ENCODE measurements at places on chromosomes 7 and 10.
A peak's percentile ranks its signal among the peaks of the same experiment; 100 is the strongest.

DNA sequence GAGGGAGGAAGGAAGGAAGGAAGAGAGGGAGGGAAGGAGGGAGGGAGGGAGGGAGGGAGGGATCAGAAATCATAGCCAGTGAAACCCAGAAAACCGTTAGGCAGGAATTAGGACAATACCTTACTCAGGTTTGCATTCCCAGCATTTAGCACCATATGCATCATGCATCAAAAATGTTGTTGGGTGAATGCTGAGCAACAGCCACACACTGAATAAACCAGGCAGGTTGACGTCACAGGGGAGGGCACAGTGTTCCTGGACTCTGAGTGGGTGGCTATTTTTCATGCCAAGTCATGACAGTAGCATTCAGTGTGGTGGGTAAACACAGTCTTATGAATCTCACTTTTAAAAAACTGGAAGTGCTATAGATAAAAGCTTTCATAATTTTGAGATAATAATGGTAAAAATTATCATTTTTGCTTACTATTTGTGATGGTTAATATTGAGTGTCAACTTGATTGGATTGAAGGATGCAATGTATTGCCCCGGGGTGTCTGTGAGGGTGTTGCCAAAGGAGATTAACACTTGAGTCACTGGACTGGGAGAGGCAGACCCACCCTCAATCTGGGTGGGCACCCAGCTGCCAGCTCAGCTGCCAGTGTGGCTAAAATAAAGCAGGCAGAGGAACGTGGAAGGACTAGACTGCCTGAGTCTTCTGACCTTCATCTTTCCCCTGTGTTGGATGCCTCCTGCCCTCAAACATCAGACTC lies 199.1 kb upstream of the PRKCQ start:
- no peak for DNase-seq

DNA sequence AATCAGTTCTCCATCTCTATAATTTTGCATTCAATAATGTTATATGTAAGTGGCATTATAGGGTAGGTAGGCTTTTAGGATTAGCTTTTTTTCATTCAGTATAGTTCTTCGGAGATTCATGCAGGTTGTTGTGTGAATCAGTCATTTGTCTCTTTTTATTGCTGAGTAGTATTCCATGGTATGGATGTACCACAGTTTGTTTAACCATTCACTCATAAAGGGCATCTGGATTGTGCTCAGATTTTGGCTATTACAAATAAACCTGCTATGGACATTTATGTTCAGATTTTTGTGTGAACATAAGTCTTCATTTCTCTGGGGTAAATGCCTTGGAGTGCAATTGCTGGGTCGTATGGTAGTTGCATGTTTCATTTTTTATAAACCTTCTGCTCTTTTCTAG lies 4.4 kb upstream of the OGDHL start:
- no peak for DNase-seq

DNA sequence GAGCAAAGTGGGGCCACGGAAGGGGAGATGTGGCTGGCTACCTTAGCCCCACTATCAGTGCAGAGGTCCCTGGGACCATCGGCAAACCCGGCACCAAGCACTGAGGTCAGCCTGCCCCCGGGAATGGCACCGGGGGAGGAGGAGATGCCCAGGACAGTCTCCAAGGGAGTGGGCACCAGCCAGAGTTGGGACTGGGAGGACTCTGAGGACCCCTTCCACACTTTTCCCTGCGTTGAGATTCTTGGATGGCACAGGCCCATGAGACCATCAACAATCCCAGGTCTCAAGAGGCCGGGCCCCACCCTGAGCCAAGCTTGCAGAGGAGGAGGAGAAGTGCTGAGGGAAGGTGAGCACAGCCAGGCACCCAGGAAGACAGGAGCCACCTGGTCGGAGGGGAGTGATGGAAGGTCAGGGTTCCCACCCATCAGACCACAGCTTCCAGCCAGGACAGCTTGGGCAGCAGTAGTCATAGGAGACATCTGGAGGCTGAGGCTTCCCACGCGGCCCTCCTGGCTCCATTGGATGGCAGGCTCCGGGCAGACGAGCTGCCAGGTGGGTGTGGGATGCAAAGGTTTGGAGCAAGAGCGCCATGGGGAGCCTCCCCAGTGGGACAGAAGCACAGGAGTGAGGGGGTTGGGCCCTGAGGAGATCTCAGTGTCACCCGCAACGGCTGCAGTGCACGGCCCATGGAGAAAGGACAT lies 2.6 kb upstream of the OPN4 start:
- DNase-seq: no peak

GRCh38 chr7:105013816-105014692 lies at the start of gene KMT2E:
TSS of gene KMT2E (plus strand) at chr7:105014205. CDS start at chr7:105040953, 26,748 bp downstream.
- DNase-seq: peak; percentile 93

DNA sequence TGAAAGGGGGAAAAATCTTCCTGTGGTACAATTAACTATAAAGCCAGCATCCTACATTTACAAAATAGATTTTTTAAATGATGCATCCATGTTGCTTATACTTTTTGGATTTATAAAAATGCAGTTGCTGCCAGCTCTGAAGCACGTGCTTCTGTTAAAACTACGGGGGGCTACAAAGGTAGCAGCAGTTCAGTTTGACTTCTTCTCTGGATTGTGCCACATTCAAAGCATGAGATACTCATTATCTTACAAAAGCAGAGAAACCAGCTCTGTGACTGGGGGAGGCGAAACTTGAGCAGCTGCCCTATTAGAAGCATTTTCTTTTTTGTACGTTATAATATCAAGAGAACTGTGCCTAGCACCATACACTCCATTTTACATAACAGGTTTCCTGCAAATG lies 31.1 kb downstream of the NEUROD6 start:
- no peak for DNase-seq

DNA sequence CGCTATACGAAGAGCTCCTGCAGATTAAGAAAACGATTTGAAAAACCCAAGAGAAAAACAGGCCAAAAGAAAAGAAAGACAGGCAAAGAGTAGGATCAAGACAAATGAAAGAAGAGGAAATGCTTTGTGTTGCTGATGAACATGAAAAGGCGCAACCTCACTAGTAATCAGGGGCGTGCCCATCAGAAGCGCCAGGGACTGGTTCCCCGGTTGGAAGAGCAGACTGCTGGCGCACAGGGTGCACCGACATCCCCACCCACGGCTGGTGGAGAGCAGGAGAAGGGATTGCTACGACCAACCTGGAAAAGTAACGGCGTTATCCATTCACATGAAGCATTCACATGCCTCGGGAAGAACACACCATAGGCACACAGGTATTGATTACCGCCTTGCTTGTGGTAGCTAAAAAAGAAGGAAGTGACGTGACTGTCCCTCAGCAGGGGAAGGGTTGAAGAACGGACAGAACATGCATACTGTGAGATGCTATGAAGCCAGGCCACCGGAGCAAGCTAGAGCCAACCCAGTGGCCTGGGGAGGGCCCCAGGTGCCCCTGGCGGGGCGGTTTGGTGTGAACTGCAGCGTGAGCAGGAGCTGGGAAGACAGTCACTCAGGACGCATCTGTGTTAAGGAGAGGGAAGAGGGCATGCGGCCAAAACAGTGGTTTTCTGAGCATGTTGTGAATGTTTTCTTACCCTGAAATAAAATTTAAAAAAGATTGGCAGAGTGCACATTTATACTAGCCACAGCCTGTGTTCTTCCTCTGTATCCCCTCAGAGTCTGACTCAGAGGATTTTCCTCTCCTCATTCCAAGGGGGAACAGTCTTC lies 18.3 kb downstream of the AGAP3 start:
- no peak for DNase-seq

DNA sequence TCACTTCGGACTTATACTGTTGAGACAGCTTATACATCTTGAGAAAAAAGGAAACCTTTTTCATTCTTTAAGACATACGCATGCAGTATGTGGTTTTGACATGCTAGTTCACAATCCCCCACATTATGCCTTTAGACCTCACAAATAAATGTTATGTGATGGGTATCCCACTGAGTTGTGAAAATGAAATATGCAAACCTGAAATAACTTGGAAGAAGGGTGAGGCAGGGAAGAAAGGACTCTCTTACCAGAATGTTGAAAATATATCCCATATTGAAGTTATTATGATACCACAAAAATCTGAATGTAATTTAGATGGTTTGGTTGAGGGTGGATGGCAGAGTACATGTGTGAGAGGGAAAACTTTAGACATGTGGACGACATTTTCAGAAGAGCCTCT lies 379.8 kb downstream of the BBS9 start:
- no peak for DNase-seq

DNA sequence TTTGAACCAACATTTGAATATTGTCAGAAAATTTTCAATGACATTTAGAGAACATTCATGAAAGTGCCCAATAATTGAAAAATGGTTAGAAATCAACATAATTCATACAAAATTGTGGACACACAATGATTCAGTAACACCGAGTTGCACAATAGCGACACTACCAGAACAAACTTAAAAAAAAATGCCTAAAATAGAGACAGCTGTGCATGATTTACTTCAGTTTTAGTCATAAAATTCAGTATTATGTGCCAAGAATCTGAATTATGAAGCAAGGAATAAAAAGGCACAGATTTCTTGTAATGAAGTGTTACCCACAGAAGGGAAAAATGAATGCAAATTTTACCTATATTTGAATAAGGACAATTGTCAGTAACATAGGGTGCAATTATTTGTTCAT lies 396.0 kb downstream of the SEMA3D start:
- DNase-seq: no peak

- DNase-seq: no peak
Observed at GRCh38 chr10:66238343-66238742, 687.5 kb upstream of the LRRTM3 start.

GRCh38 chr10:133393401-133394063 lies 425 bp upstream of the MTG1 start:
- no peak for DNase-seq

DNA sequence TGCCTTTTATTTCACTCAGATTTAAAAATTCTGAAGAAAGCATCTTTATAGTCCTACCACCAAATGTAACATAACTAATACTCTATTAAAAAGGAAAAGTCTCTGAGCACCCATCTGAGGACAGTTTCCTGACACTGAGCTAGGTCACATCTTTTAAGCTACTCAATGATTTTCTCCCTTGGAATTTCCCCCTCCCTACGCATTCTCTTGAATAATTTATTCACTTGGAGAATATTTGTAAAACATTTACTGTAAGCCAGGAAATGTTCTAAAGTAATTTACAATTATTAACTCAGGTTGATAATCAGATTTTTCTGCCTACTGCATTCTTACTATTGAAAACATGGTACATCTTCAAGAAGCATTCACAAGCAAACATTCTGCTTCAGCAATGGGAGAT lies 297.2 kb upstream of the VSTM2A start:
- no peak for DNase-seq

- DNase-seq: no peak
Observed at GRCh38 chr7:47498229-47499056, 83.5 kb downstream of the TNS3 start.

DNA sequence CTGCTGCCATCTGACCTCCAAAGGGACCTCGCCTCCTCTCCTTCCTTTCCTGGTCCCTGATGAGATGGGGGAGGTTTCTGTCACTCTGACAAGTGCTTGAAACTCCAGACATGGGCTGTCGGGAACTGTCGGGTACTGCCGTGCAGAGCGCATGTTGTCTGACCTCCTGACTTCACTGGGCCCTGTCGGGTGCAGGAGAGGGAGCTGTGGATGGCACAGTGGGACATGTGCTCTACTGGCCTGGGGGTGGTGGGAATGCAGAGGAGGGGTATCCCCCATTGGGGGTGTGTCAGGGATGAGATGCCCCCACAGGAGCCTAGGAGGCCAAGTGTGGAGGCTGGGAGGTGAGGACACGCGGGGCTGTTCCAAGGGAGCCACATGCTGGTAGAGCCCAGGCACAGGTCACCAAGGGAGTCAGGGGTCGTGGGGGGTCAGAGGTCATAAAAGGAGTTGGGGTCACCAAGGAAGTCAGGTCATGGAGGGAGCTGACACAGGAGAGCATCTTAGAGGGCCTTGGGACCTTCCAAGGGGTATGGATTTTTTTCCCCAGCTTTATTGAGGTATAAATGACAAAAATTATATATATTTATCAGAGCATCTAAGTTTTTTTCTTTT lies 30.9 kb downstream of the TMEM120A start:
- DNase-seq: no peak

DNA sequence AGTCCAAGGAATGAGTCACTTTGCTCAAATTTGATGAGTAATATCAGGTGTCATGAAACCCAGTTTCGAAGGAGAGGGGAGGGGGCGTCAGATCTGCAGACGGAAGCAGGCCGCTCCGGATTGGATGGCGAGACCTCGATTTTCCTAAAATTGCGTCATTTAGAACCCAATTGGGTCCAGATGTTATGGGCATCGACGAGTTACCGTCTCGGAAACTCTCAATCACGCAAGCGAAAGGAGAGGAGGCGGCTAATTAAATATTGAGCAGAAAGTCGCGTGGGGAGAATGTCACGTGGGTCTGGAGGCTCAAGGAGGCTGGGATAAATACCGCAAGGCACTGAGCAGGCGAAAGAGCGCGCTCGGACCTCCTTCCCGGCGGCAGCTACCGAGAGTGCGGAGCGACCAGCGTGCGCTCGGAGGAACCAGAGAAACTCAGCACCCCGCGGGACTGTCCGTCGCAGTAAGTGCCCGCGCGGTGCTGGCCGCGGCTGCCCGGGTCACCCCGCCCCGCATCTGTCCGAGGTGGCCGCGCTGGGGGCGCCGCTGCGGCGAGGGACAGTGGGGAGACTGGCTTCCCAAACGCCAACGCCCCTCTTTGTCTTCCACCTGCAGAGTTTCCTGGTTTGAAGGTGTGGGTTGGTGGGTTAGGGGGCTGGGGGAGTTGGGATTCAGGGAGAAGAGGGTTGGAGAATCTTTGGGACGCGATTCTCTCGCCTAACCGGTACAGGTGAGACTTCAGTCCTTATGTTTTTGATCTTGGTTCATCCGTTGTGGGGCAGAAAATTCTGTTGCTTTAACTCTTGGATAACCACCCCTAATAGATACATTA lies at the start of gene TAC1:
TAC1 (plus strand) TSS at position 351 of the 829 bp plus-strand sequence. CDS start 527 bp downstream, outside the sequence.
- no peak for DNase-seq

- DNase-seq: no peak
Observed at GRCh38 chr7:77360969-77361368, 55.2 kb downstream of the GSAP start.

DNA sequence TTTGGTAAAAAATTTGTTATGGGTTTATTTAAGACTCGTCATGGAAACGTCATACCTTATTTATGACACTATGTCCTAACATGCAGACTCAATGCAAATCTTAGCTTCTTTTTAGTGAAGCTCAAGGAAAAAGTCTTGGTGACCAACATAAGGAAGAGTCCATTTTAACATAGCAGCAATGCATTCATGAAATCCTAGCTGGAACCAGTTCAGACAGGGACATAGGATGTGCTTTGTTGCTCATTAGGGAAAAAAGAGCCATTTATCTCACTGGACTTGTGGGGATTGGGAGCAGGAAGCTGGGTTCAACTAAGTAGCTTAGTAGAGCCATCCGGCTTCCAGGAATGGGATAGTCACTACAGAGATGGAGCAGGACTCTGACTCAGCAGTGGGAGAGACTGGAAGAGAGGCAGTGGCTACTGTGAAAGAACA lies 100.7 kb upstream of the DKK1 start:
- no peak for DNase-seq

- no peak for DNase-seq
Observed at GRCh38 chr10:94065787-94066186, 72.1 kb downstream of the PLCE1 start.

- DNase-seq: no peak
Observed at GRCh38 chr10:116121640-116122525, 151.1 kb downstream of the GFRA1 start.

Measured in NAMALWA (cell line).